Common myeloid progenitor, CD34-positive (primary cell): ENCODE measurements at places on chromosomes 4 and X.

DNA sequence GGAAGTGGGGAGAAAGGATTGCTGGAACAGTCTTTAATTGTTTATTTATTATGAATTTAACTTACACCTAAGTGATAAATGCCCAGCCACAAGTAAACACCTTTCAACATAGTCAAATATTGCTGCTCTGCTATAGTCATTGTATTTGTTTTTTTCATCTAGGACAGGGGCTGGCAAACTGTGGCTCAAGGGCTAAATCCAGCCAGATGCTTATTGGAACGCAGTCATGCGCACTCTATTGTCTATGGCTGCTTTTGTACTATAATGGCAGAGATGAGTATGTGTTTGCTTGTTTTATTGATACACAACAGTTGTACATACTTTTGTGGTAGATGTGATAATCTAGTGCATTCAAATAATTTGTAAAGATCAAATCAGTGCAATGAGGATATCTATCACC lies 95.3 kb downstream of the ZAR1 start:
- DNase-seq, result no peak

DNA sequence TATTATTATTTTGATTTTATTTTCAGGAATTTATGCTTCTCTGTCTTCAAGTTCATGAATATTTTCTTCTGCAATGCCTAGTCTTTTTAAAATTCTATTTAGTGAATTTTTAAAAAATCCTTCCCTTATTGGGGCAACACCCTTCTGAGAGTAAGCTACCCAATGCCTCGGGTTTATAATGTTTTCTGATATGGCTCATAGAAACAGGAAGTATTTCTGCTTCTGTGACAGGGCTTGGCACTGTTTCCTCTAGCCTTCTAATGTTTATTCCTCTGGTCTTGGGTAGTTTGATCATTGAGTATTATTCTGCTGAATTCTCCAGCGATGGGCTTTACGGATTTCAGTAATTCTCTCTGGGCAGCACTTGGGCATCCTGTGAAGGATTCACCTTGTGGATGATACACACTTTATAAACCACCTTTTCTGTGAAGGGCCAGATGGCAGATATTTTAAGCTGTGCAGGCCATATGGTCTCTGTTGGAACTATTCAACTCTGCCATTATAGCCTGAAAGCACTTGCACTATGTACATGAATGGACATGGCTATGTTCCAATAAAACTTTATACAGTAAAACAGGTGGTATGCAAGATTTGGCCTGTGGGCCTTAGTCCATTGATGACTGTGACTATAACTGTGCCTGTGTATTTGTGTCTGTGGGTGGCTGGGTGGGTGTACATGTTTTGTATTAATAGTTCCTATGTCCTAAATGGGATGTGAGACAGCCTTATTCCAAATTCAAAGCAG lies 95.9 kb upstream of the FAT1 start:
- no peak for DNase-seq

DNA sequence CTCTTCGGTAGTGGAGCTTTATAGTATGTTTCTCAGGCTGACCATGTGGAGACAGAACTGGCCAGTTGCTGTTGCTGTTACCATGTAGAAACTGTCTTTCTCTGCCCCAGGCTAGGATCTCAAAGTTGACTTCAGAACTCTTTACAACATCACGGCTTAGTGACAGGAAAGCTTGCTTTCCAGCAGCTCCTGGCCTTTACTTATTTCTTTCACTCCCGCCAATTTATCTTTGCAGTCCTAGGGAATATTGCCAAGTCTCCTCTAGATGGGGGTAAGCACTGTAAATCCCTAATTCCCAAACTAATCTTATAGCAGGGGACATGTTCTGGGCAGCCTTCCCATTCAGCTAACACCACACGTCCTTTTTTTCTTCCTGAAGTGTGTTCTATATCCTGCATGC lies 631.6 kb downstream of the SPRY1 start:
- no peak for DNase-seq

DNA sequence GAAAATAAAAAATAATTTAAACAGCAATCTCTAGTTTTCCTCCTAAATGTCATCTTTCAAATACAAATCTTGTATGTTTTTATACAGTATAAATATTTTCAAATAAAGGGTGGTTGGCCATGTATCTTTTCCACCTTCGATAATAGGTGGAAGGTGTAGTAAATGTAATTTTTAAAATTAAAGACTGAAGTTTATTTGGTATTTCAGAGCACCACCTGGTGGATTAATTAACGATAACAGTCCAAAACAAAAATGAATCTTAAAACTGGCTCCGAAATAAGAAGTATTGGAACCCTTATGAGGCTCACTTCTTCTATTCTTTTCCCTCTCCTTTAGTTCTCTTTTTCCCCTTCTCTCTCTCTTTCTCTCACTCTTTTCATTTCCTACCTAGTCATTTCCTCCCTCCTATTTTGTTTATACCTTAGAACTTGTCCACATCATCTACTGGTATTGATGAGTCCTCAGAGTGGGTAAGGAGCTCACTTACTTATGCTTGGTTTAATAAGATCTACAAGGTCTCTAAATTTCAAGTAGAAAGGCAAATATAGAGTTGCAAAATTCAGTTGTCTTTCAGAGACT lies 82.9 kb upstream of the EXOC1L start:
- DNase-seq, result peak; percentile 36

DNA sequence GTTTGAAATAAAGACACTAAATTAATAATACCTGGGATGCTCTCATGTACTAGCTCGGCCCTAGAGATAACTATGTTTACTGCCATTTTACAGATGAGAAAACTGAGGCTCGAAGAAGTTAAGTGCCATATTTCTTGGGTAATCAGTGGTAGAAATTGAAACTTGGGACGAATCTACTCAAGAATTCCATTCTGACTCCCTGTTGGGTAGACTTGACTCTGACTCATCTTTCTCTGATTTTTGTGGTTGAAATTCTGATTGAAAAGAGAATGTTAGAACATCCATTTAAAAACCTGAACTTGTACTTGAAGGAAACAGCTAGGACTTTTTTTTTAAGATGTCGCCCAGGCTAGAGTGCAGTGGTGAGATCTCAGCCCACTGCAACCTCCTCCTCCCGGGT lies 50.1 kb upstream of the NSUN7 start:
- no peak for DNase-seq

GRCh38 chrX:112888916-112889315 lies 48.3 kb upstream of the AMOT start:
- peak; percentile 44 for DNase-seq

GRCh38 chrX:30533835-30534234 lies 43.7 kb downstream of the TASL start:
- DNase-seq, result no peak

DNA sequence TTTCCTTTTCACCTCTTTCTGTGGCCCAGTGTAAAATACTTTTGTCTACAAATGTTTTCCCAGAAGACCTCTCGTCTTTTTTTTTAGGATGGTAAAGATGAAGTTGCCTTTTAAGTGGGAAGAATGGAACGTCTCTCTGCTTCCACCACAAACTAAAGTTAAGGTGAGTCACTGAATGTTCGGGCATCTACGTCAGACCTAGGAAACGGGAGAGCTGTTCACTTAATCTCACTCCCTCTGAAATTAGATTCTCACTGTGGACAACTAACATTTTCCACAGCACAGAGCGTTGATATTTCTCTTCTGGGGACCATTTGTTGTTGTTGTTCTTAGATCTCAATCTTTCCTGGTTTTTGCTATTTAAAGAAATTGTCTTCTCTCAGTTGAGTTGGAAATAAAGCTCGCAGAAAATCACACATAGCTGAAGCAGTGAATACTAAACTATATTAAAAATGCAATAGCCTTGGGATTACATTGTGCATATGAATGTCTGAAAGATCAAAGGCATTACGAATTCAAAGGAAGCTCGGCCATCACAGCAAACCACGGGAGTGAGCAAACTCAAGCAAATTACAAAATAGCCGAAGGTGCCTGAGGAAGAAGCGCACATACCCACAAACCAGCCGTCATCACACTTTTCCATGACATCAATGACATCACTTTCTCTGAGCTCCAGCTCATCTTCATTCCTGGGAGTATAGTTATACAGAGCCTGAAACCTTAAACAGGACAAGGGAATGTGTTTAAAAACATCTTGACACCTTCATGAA lies 53.9 kb upstream of the PDLIM3 start:
- no peak for DNase-seq

DNA sequence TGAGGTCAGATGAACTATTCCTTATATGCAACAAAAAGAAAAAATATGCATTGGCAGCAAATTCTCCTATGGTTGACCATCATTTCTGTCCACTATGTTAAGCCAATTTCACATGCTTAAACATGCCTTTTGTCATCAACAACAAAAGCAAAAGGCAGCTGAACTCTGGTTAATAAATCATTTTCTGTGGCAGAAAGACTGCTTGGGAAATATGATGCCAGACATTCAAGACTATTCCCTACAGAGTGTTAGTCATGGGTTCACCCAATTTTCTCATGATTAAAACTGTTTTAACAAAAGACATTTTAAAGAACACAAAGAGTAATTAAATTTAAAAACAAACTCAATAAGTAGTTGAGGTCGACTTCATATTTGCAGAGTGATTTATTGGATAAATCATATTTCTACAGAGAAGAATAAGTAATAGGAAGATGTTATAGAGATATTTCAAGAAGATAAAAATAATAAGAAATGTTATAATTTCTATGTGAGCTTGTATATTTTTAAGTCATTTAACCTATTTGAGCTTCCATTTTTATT lies 890.6 kb downstream of the STPG2 start:
- DNase-seq, result no peak

DNA sequence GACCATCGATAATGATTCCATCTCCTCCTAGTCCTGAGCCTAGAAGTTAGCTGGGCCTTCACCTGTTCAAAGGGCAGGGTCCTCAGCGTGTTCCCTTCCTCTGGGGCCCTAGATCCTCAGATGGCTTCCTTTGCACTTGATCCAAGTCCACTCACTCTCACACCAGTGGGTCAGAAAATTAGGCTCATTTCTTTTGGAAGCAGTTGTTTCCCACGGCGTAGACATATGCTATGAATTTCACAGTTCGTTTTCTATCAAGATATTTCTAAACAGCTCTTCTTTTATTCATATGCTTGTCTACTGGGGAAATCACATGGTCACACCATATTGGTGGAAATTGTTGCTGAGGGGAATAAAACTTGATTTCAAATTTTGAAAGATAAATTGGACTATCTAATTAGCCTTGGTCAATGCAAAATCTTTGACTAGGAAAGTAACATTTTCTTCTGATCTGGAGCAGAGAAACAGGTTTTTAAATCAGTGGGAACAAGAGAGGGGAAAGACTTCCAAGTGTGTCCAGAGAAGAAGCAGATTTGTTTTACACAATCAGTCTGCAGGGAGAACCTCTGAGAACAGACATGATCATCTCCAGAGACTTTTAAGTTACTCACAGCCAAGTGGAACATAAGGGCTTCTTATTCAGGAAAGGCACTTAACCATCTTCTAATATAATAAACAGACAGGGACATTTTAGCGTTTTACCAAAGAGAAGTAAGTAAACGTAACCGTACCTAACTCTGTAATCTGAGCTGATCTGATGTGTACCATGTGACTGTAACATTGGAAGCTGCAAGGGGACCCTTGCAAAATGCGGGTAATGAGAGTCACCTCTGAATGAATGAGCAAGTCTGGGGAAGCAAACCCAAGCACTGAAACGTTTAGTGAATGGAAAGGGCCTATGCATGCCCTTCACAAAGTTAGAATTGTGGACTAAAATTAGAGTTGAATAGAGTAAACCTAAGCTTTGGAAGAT lies 455.7 kb upstream of the FAT1 start:
- no peak for DNase-seq
